ENCODE measurements at places on chromosomes 11 and 22.

DNA sequence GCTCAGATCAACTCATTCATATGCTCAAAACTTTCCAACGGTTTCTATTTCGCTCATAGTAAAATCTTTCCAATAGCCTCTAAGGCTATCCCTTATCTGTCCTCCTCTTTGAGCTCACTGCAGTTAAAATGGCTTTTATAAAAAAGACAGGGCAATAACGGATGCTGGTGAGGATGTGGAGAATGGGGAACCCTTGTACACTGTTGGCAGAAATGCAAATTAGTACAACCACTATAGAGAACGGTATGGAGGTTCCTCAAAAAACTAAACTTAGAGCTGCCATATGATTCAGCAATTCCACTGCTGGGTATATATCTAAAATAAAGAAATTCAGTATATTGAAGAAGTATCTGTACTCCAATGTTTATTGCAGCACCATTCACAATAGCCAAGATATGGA is 345.6 kb downstream of the DLG2 start:
- no peak for DNase-seq

DNA sequence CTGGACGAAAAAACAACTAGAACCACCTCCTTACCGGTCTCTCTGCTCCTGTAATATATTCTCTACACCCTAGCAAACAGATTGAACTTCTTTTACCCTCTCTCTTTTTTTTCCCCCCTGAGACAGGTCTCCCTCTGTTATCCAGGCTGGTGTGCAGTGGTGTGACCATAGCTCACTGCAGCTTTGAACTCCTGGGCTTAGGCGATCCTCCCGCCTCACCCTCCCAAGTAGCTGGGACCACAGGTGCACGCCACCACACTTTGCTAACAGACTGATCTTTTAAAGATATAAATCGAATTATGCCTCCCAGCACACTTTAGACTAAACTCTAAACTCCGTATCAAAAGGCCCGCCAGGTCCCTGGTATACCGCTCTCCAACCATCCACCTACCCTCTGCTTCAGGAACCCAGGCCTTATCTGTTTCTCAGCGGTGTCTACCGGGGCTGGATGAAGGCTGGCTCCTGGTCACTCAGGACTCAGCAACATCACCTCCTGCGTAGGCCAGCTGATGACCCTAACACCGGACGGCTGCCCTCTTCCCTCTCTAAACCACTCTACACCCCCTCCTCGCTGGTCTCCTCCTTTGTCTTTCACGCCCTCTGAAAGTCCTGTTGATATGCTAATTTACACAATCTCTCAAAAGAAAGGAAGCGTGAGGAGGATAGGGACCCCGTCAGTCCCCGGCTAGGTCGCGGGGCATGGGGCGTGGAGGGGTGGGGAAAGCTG is 745 bp downstream of the C22orf39 start:
- no peak for DNase-seq

GRCh38 chr11:135027461-135027860 is 615.4 kb upstream of the B3GAT1 start:
- no peak for DNase-seq

GRCh38 chr11:12693094-12693478 is 18.9 kb downstream of the TEAD1 start:
- no peak for DNase-seq

DNA sequence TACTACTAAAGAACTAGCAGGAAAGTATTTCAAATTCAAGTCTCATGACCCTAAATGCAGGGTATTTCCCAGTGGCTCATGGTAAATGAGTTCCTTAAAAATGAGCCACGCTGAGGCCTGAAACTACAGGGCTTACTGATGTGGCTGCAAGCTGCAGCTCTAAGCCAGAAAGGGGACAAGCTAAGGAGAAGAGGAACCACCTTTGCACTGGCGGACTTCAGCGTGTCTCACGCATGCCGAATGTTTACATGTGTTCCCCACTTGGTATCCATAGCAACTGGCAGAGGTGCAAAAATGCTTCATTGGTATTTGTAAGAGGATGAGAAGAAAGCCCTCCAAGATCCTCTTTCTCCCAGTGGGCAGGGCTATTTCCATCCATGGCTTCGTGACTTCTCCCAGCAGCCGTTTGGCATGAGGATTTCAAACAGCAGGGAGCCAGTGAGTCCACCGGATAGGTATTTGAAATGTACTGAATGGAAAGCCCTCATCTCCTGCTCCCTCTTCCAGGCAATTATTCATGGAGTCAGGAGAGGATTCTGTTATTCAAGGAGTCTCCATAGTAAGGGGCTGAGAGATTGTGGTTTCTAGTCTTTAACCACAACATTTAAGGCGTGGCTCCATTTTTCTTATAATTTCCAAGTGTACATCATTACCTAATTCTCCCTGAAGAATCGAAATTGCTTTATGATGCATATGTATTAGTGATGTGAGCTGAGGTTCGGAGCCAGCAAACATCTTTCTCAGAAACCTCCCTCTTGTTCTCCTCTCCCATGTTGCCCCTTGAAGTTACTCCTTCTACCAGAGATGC is 55.3 kb upstream of the CD44 start:
- peak; percentile 99 for DNase-seq

DNA sequence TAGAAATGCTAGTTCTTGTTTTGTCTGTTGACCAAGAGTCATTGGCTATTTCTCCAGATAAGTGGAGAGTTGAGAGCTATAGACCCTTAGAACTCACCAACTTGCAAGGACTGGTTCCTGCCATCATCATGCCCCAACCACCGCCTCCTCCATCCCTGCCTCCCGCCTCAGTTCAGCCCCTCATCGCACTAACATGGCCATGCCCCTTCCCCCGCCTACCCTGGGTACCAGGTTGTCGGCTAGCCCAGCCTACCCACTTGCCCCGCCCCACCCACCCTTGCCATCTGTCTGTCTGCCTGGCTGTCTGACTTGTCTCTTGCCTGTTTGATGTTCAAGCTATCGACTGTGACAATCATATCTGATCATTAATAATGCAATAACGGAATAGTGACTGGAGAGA is 154.1 kb downstream of the TRIM29 start:
- DNase-seq, result no peak

DNA sequence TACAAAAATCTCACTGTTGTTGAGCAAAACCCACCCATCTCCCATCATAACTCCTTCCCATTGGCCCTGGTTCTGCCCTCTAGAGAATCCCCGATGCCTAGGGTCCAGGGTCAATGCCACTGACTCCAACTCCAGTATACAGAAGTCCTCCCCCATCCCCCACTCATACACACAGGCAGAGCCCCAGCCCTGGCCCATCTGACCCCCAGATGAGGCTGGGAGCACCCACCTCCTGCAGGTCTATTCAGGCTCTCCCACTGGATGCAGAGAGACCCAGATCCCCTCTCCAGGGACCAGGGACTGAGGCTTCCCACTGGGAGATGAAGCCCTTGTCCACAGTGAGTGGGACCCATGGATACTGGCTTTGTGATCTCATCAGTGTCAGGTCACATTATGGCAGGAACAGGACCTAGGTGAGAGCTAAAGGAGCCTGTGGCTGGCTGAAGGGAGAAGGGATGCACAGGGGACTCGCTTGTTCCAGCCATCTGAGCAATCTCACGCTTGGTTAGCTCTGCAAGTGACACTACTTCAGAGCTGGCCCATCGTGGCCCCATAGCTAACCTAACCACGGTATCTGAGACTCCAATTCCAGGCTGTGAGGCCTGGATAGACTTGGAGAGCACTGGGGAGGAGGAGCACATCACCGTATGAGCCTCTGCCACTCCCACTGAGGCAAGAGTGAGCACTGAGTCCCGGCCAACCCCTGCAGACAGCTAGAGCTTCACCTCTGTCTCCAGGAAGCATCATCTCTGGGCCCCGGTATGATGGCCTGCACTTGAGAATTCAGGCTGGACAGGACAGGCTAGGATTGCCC is 35.7 kb downstream of the TRIM29 start:
- DNase-seq, result no peak

GRCh38 chr11:102669664-102670063 is 35.9 kb downstream of the MMP27 start:
- DNase-seq, result no peak

GRCh38 chr11:34431979-34432378 is 6.8 kb upstream of the CAT start:
- no peak for DNase-seq

DNA sequence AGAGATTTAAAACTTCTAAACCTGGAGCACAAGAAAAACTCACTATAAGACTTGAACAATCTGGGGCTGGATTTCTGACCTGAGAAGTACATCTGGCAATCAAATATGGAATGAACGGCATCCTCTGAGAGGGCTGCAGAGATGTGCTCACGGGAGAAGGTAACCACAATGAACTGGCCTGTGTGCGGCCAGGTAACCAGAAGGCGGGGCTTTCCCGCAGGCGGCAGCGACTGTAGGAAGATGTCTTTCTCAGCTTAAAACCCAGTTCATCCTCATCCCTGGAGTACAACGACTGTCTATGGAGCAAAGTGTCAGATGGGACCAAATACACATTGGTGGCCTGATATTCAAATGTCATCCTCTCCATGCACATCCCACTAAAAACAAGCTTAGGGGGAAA is 24.5 kb downstream of the MICAL3 start:
- no peak for DNase-seq

DNA sequence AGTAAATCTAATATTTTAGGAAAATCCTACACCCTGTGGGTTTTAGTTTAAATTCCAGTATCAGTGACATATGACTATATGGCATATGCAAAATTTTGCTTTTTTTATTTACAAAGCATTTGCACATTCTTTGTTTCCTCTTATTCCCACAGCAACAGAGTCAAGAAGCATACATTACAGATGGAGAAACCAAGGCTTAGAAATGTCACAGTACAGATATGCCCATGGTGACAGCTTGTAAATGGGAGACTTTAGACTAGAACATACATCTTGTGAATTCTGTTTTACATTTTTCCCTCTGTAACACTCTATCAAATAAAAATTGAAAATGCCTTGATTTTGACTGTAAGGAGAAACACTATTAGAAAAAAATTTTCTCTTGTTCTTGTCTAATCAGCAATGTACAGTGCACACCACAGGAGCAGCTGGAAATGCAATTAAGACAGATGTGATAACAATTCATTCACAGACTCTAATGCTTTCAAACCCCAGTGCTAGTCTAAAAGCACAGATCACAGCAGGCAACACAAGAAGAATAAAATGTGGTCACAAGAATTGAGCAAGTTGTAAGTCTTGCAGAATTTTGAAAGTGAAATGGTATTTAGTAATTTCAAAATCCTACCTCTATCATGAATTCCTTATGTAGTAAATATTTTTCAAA is 375.9 kb downstream of the LUZP2 start:
- DNase-seq, result no peak

- DNase-seq, result no peak
Observed at GRCh38 chr11:44776551-44777208, 49.9 kb downstream of the TSPAN18 start.

- no peak for DNase-seq
Observed at GRCh38 chr11:61659413-61660196, 20.6 kb upstream of the DAGLA start.

GRCh38 chr11:85307366-85307765 is 319.8 kb downstream of the DLG2 start:
- DNase-seq, result peak; percentile 56

DNA sequence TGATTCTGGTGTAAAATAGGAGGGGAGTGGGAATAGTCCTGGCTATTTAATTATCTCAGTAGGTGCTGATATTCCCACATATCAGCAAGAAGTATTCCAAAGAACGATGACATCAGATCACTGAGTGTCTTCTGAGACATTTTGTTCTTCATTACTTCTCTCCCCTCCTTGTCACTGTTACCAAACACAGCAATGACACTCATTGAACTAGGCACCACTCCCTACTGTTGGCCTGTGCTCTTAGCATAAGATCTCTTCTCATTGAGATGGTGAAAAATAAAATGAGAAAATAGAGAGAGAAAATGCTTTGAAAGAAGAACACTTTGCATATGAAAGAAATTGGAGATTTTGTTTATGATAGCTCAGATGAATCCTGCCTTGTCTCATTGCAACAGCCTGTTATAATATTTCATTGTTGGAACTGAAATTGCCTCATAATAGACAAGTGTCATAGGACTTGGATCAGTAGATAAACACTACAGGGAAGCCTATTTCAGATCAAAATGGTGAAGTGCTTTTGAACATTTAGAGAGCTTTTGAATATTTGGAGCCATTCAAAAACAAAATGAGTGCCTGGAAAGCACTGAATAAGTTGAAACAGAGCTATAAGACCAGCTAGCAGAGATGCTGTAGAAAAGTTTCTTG is 11.3 kb upstream of the ETS1 start:
- no peak for DNase-seq

DNA sequence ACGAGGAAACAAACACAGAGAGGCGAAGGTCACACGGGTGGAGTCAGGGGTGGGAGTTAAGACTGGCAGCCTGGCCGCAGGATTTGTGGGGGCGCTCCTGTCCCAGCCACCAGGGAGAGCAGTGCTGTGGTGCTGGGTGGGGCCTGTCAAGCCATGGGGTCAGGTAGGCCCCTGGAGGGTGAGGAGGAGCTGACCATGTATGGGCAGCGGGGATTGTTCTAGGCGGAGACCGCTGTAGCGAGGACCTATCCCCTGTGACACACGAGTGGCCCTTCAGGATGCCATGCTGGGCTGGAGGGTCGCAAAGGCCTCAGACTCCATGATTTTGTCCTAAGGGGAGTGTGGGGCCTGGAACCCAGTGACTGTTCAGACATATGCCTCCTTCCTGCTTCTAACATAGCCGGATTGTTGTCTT is 1.6 kb upstream of the RPS19BP1 start:
- DNase-seq, result no peak

GRCh38 chr11:20489948-20490347 is 102.4 kb downstream of the PRMT3 start:
- no peak for DNase-seq

GRCh38 chr11:70192666-70193410 is 10.3 kb upstream of the FADD start:
- no peak for DNase-seq

- no peak for DNase-seq
Observed at GRCh38 chr11:71251761-71252268, 562 bp downstream of the SHANK2 start.

GRCh38 chr11:133115099-133115498 is 417.2 kb downstream of the OPCML start:
- DNase-seq, result no peak

DNA sequence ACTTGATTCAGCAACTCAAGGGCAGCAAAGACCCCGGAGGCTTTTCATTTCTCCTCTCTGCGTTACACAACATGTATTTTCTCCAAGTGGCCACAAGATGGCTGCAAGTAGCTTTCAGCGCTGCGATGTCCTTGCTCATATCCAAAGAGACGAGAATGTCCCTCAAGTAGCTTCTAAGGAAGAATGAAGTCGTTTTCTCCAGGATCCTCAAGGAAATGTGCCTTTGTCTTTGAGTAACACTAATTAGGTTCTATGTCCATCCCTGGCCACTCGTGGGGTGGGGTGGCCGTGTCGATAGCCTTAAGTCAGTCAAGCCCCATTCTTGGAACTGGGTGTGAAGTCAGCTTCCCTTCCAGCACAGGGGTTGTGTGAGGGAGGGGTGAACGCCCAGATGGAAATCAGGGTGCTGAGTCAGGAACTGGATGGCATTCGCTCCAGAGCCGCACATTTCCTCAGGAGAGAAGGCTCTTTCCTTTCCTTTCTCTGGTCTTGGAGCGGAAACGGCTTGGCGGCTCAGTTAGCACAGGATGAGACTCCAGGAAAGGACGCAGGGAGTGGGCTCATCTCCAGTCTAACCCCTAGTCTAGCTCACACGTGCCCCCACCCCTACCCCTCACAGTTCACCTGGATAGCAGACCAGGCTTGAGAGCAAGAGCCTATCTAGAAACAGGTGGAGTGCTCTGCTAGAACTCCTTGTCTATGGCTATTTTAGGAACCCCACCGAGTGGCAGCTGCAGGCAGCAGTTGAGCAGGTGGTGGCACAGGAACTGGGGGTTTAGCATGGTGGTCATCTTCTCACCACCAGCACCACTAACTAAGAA is 44.3 kb downstream of the NNMT start:
- peak; percentile 69 for DNase-seq

Measured in HS-5 (cell line).